GF-D8 (cell line): ENCODE measurements at places on chromosomes 7 and 10.

DNA sequence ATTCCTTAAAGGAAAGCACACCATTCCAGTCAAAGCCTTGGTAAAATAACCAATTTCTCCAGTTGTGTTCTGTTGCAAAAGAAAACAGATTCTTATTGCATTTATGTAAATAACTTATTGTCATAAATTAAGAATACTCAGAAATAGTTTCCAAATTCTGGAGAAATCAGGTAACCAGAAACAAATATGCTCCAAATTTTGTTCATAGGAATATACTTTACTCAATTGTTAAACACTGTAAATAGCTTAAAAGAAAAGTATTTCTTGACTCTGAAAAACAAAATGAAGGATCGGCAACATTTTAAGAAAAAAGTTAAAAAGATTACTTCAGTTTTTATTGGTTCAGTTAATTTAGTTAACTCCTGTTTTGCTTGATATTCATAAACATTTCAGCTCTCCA lies 67.1 kb upstream of the PIK3CG start:
- DNase-seq = no peak

DNA sequence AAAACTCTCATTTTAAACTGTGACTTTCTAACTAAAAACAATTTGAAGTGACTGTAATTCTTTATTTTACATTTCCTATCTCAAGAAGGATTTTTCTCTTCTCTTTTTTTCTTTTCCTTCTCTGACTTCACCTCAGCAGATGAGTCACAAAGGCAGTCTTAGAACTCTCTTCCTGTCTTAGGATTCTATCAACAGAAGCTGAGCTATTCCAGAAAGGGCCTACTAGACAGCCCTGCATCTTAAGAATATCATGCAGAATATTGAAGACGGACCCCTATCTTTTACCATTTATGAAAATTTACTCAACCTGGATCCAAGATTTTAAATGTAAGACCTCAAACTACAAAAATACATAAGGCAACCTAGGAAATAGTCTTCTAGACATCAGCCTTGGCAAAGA lies 365.7 kb upstream of the SEMA3C start:
- no peak for DNase-seq

DNA sequence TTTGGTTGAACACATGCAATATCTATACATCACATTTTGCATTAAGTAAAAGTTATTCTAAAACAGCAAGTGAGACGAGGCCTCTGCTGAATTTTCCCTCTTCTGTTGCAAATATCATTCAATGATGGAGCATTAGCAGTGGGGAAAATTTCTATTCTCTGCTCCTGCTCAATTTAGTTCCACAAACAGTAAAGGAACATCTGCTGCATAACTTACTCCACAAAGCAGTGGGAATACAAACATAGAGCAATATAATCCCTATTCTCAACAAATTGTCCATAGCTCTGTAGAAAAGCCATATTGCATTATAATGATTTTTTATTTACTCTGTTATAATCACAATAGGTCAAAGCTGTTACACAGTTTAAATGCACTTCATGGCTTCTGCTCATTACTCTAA lies 5.9 kb downstream of the AGR3 start:
- no peak for DNase-seq

DNA sequence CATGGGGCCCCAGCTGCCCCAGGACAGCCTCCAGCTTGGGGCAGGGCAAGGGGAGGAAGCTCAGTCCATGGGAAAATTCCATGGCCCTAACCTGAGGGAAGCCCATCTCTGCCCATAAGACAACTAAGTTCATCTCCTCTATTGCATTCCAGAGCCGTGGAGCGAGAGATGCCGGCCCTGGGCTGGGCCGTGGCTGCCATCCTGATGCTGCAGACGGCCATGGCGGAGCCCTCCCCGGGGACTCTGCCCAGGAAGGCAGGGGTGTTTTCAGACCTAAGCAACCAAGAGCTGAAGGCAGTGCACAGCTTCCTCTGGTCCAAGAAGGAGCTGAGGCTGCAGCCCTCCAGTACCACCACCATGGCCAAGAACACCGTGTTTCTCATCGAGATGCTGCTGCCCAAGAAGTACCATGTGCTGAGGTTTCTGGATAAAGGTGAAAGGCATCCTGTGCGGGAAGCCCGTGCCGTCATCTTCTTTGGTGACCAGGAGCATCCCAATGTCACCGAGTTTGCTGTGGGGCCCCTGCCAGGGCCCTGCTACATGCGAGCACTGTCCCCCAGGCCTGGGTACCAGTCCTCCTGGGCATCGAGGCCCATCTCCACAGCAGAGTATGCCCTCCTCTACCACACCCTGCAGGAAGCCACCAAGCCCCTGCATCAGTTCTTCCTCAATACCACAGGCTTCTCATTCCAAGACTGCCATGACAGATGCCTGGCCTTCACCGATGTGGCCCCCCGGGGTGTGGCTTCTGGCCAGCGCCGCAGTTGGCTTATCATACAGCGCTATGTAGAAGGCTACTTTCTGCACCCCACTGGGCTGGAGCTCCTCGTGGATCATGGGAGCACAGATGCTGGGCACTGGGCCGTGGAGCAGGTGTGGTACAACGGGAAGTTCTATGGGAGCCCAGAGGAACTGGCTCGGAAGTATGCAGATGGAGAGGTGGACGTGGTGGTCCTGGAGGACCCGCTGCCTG lies 4.3 kb downstream of the AOC1 start:
- DNase-seq = no peak

DNA sequence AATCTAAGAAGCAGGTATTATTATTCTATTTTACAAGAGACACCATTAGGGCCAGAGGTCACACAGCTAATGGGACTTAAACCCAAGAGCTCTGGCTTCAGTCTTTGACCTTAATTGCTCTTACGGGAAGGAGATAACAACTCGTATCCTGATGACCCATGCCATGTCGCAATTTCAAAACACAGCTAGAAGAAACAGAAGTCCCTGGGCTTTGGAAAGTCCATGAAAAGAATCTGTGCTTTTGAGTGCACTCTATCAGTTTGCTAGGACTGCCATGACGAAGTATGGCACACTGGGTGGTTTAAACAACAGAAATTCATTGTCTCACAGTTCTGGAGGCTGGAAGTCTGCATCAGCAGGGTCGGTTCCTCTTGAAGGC lies 247.8 kb upstream of the AOAH start:
- no peak for DNase-seq

- no peak for DNase-seq
Measured at GRCh38 chr10:69107176-69107490, 16.8 kb upstream of the VPS26A start.

DNA sequence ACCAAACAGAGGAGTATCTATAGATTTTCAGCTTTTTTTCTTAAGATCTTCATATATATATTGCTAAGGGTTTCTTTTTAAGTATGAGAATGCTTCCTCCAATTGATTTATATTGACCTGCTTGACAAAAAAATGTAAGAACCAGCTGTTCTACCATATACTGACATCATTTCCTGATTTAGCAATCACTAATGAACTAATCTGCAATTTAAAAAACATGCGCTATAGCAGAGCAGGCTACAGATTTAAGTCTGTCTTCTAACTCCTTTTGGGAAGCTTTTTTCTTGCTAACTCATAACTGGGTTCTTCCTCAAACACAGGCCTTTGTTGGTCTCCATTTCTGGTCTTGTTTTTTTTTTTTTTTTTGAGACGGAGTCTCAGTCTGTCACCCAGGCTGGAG lies 33.2 kb downstream of the ABCC2 start:
- no peak for DNase-seq

GRCh38 chr7:156725073-156725472 lies 84.5 kb downstream of the RNF32 start:
- DNase-seq = no peak

GRCh38 chr7:141157138-141157765 lies 83.4 kb downstream of the TMEM178B start:
- DNase-seq = no peak

DNA sequence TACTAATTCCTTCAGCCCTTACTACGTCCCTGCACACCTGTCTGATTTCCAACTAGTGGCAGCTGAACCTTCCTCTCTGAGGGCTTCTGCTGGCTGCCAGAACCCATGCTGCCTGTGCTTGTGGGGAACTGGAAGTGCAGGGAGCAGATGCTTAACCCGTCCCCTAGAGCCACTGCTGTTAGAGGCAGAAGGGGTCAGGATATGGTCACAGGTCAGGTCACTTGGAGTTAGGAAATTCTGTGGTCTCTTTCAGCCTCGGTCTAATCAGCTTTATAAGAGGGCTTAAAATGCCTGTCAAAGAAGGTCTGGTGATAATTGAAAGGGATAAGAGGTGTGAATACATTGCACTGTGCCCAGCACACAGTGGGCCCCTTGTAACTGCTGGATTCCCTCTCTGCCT lies 82.0 kb downstream of the PLPP4 start:
- no peak for DNase-seq

- DNase-seq = no peak
Measured at GRCh38 chr10:122054048-122055025, 65.4 kb downstream of the TACC2 start.

DNA sequence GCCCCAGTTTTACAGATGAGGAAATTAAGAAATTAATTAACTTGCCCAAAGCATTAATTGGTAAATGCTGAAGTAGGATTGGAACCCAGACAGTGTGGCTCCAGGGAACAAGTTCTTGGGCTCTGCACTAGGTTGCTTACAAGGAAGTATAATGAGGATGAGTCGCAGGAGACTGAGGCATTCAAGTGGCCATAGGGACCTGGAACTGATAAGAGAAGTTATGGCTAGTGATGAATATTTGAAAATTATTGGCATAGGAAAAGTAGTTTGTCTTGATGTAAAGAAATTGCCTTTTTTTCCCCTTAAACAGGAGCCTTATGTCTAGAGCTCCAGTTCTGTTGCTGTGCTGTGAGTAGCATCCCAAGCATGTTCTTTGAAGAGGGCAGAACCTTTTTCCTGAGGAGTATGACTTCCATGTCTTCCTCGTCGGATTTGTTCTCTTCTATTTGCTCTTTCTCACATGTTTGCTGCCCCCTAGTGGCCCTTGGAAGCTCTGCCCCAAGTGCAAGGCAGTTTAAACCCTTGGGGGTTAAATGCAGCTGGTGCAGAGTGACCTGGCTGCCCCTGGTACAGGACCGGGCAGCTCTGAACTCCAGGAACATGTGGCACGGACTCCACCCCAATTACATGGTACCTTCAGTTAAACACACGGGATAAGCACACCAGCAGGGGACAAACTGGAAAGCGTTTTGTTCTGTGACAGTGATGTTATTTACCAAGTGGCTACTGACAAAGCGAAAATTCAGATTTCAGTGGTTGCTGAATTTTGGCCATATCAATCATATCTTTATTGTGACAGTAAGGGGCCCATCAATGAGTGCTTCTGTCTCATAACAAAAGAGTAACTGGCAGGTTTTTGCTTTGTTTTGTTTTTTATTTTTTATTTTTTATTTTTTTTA lies 148.8 kb downstream of the HECW1 start:
- DNase-seq = peak; percentile 47

DNA sequence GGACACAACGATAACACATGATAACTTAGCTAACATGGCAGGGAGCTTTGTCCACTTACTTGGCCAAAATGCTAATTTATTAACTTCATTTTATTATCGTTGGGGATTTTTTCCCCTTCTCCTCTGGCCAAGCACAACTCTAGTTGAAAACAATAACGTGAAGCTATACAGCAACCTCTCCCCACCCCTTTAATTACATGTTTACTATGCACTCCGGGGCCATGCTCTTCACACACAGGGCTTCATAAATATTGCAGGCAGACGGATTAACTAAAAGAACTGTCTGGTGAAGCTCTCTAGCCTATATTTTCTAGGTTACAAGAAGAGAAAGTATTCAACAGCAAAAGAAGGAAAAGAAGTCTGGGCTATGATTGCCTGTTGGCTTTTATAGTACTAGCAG lies 51.7 kb downstream of the XRCC2 start:
- DNase-seq = no peak

GRCh38 chr10:73590881-73591799 lies at the start of gene USP54:
Gene USP54 (minus strand): TSS chr10:73591342. CDS start chr10:73575658, 15,684 bp downstream.
- DNase-seq = peak; percentile 56

DNA sequence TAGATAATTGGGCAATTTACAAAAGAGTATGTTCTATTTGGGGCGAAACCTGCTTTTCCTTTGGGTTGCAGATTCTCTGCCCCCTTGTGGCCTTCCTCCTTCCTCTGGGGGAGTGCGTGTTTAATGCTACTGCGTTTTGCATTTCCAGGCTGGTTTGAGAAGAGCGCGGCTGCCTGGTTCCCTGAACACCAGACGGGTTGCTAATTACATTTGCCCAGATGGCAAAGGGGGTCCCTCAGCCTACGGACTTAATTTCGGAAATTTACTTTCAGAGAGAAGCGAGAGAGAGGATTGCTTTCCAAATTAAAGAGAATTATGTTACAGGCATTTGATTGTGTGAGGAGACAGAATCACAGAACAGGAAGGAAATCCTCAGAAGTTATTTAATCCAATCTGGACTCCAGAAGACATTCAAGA lies 91.9 kb upstream of the JAZF1 start:
- peak; percentile 48 for DNase-seq

- no peak for DNase-seq
Measured at GRCh38 chr7:127692200-127692599, 40.2 kb downstream of the SND1 start.

- DNase-seq = no peak
Measured at GRCh38 chr10:49408519-49409306, 12.8 kb upstream of the DRGX start.

- peak; percentile 95 for DNase-seq
Measured at GRCh38 chr7:54758702-54759592, at the start of gene SEC61G. Gene SEC61G (minus strand): TSS chr7:54759211. CDS start chr7:54757588, 1,623 bp downstream.

- no peak for DNase-seq
Measured at GRCh38 chr7:71386152-71386785, 254.3 kb downstream of the GALNT17 start.

- DNase-seq = no peak
Measured at GRCh38 chr7:102425639-102426267, 7.6 kb upstream of the ORAI2 start.

GRCh38 chr10:34719328-34719727 lies 95.8 kb downstream of the PARD3 start:
- DNase-seq = no peak

- DNase-seq = no peak
Measured at GRCh38 chr10:122288262-122288661, 17.2 kb downstream of the BTBD16 start.
